ENCODE measurements at places on chromosomes 11 and 22.
A peak's percentile ranks its signal among the peaks of the same experiment; 100 is the strongest.

DNA sequence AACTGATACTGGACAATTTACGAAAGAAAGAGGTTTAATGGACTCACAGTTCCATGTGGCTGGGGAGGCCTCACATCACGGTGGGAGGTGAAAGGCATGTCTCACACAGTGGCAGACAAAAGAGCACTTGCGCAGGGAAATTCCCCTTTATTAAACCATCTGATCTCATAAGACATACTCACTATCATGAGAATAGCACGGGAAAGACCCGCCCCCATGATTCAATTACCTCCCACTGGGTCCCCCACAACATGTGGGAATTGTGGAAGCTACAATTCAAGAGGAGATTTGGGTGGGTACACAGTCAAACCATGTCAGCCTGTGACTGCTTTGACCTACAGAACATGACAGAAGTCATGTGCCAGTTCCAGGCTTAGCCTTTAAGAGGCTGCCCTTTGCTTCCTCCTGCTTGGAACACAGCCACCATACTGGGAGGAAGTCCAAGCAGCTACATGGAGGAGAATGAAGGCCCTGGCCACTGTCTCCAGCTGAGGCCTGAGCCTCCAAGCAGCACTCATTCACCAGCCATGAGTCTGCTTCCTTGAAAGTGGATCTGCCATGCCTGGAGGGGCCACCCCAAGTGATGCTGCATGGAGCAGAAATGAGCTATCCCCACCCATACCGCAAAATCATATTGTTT is 10.9 kb upstream of the GAL start:
- peak; percentile 18 for DNase-seq

GRCh38 chr11:116693593-116694348 is 79.0 kb downstream of the BUD13 start:
- no peak for DNase-seq

GRCh38 chr22:46798366-46799350 is 36.2 kb downstream of the TBC1D22A start:
- peak; percentile 26 for DNase-seq

- no peak for DNase-seq
These were observed 95.7 kb downstream of the TEAD1 start for GRCh38 chr11:12769834-12770345.

GRCh38 chr11:64643920-64644646 is 53.1 kb downstream of the SLC22A12 start:
- DNase-seq: no peak

- DNase-seq: peak; percentile 14
These were observed 471.1 kb upstream of the ANO3 start for GRCh38 chr11:25860677-25861450.

GRCh38 chr22:29060931-29061330 is 700 bp downstream of the C22orf31 start:
- DNase-seq: no peak

GRCh38 chr11:75470476-75471080 is 37.6 kb upstream of the KLHL35 start:
- no peak for DNase-seq

GRCh38 chr11:64131683-64132190 is 34.2 kb downstream of the MACROD1 start:
- DNase-seq: no peak

- DNase-seq: peak; percentile 63
These were observed 4.7 kb downstream of the C11orf52 start for GRCh38 chr11:111923351-111923788.

- DNase-seq: peak; percentile 72
These were observed 11.1 kb upstream of the TAB1 start for GRCh38 chr22:39388261-39389011.

- DNase-seq: no peak
These were observed 99.2 kb downstream of the NAT10 start for GRCh38 chr11:34204396-34205279.

GRCh38 chr22:47854251-47854650 is 1091.8 kb downstream of the TBC1D22A start:
- DNase-seq: no peak

DNA sequence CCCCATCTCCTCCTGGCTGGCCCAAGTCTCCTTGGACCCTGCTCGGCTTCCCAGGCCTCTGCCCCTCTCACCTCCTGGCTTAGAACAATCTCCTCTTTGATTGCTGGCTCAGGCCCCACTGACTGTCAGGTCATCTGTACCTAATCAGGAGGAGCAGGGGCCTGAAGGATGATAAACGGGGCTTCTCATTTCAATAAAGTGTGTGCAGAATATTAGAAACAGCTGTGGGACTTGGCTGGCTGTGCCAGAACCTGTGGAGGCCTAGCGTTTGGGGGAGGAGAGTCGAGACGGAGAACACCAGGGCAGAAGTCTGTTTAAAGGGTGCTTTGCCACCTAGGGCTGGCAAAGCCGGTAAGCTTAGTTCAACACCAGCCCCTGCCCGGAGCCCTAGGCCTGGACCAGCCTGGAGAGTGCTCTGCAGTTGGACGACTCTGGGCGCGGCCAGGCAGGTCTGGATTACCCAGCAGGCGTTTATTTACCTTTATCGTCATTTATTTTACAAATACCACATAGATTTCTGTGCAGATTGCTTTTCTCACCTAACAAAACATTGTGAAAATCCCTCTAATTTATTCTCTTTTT is 10.1 kb upstream of the VSIG10L2 start:
- peak; percentile 27 for DNase-seq

- DNase-seq: no peak
These were observed 13.7 kb downstream of the ETS1 start for GRCh38 chr11:128573638-128574037.

DNA sequence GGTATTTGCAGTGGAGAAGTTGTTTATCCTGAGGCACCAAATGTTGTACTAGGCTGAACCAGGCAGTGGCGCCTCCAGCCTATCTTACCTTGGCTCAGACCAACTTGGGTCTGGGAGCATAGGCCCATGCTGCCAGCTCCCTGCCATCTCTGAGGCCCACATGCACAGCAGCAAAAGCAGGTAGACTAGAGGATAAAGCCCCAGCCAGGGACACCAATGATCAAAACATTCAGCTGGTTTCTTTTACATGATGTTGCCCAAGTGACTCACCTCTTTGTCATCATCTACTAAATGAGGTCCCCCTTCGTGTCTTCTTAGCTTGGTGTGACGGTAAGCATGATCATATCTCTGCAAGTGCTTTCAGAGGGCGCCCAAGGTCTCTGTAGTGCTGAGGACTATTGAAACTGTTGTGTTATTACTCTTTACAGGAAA is 112.1 kb upstream of the DRD2 start:
- DNase-seq: no peak

- no peak for DNase-seq
These were observed 102.6 kb downstream of the SNX19 start for GRCh38 chr11:130813638-130814037.

- DNase-seq: no peak
These were observed 453.6 kb downstream of the MN1 start for GRCh38 chr22:27347951-27348350.

- DNase-seq: peak; percentile 47
These were observed 50.3 kb downstream of the COMMD9 start for GRCh38 chr11:36238881-36239280.

DNA sequence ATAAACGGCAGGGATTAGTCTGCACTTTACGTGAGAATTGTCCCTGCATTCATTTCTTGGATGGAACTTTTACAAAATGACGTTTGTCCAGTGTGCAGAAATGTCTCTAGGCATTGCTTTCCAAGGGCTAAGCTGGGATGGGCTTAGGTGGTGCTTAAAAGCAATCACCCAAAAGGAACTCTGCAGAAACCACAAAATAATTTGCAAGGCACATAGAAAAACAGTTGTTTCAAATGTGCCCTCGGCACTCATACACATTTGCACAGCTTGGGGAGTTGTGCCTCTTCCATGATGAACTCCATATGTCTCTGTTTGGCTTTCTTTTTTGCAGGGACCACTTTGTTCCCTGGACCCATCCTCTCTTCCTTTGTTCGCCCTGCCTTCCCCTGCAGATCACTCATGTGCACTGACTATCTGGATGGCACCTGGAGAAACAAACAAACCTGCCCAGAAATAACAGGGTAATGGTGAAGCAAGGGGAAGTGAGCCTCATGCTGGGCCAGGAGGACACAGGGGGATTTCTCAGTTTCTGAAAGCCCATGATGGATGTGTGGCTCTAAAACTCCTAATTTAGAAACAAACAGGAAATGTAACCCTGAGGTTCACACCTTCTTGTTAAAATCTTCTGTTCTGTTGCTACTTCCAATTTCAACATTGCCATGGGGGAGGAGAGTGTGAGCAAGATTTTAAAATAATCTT is 150.2 kb downstream of the SNX19 start:
- DNase-seq: peak; percentile 43

DNA sequence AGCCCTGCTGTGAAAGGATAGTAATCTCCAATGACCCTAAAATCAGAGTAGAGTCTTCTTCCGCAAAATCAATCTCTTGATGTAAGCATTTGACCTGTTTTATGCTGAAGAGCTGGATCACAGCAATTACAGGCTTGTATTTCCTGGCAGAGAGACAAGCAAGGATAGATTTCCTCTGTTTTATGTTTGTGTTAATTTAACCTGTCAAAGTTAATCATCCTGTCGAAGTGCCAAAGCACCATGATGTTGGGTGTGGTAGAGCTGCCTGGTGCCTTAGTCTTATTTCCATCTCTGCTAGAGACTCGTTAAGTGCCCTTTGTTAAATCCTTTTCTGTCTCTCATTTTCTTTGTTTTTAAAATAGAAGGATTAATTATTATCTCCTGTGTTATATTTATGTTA is 248.1 kb downstream of the CNTN5 start:
- no peak for DNase-seq

DNA sequence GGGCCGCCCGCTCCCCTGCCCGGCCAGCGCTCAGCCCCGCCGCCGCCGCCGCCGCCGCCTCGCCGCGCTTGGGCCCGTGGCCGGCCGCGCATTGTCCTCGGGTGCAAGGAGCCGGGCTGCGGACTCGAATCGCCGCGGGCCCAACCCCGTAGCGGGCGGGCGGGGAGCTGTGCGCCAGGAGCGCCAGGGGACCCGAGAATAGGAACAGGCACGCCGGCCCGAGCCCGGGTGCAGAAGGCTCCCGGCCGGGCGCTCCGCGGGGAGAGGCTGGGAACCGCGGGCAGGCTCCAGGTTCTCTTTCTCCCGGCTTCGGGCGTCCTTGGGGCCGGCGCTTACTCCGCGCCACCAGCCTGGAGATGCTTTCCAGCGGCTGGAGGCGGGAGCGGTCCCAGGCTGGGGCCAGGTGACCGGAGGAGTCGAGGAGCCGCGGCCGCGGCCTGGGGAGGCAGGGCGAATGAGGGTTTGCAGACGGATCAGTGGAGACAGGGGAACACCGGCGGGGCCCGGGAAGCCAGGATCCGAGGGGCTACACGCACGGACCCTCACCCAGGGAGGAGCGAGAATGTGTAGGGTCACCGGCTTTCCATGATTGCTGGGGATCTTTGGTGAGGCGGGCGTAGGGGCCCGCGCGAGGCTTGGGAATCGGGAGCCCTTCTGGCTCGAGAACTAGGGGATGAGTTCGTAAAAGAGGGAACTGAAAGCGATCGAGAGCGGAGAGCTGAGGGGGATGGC is 726 bp downstream of the PKNOX2 start:
- no peak for DNase-seq

DNA sequence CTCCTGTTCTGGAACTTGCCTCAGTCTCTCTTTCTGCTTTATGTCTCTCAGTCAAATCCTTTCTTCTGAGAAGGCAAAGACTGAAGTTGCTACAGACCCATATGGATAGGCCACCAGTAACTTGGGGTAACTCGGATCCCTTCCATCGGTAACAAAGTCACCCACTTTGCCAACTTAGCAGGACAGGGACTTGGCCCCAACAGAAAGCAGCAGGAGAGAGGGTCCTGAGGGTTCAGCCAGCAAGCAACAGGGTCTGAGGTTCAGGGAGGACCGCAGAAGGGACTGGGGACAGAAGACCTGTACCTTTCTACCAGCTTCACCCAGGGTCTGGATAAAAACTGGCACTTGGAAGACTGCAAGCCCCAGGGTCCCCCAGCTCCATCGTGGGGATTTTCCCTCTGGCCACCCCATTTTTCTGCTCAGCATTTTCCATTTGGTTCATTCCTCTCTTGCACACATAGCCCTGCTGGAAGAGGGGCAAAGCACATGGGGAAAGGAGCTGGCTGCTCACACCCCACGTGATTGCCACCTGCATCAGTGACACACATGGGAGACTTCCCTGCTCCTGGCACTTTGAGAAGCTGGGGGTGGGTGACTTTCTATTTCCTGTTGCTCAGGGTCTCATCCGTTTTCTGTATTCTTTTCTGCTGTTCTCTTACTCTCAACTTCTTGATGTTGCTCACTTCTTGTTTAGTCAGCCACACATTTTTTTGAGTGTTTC is 34.6 kb upstream of the GNAZ start:
- no peak for DNase-seq

- no peak for DNase-seq
These were observed 25.9 kb upstream of the HTATIP2 start for GRCh38 chr11:20337526-20338154.

DNA sequence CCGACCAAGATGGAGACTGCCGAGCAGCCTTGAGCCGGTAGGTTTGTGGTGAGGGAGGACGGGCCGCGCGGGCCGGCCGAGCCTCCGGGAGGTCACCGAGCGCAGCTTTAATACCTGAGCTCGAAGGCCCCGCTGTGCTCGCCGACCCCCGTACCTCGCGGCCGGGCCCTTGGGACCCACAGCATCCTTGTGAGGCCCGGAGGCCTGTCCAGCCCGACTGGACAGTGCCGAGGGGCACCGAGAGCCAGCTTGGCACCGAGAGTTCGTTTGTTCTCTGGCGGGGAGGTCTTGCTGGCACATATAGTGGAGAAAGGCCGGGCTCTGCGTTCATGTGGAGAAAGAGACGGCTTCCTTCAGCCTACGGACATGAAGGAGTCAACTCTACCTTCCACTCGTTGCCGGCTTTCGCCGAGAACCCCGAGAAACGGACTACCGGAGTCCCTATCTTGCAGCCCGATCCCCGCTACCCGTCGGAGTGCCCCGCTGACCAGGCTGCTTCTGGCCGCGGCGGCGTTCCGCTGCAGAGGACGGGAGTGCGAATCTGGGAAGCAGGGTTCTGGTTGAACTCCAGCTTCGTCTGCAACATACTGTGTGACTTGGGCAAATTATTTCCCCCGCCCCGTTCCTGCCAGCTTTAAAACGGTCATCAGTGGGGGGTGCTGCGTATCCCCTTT is 349 bp downstream of the TSSC4 start:
- DNase-seq: no peak

DNA sequence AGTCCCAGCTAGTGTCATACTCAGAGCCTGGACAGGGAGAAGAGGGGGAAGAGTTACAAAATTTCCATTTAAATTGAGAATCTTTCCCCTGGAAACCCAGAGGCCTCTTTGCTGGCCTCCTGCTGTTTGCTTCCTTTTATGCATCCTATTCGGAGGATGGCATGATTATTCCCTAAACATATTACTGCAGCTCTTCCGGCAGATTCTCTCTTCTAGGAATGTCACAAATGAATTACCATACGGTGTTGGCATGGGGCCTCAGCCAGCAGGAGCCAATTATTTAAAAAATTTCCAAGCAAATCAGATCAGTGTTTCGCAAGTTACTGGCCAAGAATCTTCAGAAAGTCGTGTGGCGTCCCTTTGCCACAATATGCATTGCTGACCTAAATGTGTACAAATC is 326.7 kb upstream of the NCAM1 start:
- no peak for DNase-seq

- DNase-seq: no peak
These were observed 27.8 kb downstream of the CREB3L1 start for GRCh38 chr11:46305295-46305694.
